Left ventricle myocardium inferior (tissue), 1 donor: ENCODE measurements at places on chromosomes 2 and 18.

- no peak for DNase-seq
Measured at GRCh38 chr2:80437959-80438358, 133.4 kb upstream of the LRRTM1 start.

GRCh38 chr2:26786207-26787028, 562 bp downstream of the CENPA start:
- DNase-seq, result no peak

DNA sequence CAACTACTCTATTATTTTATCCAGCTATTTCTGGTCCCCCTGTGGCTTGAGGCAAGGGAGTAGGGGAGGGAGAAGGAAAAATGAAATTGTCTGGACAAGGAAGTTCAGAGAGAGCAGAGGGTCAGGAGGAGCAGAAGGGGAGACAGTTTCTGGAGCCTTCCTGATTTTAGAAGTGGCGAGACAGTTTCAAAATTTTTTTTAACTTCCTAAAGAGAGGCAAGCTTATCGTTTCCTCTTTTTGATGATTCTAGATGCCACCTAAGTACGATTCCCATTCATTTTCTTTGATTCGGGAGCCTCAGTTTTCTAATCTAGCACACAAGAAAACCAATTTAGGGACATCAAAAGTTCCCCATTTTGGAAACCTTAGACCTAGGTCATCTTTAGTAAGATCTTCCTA, 96.9 kb upstream of the B3GNT2 start:
- no peak for DNase-seq

GRCh38 chr18:9726175-9726574, 18.1 kb downstream of the RAB31 start:
- DNase-seq, result no peak

- DNase-seq, result no peak
Measured at GRCh38 chr18:27301615-27302378, 116.7 kb upstream of the CHST9 start.

GRCh38 chr2:140539242-140539875, 1591.5 kb downstream of the LRP1B start:
- DNase-seq, result no peak

- no peak for DNase-seq
Measured at GRCh38 chr2:206445948-206446347, 2.6 kb downstream of the ADAM23 start.

GRCh38 chr2:191105082-191105481, 45.7 kb downstream of the STAT4 start:
- no peak for DNase-seq

GRCh38 chr2:219907011-219907365, 279.6 kb downstream of the SLC4A3 start:
- no peak for DNase-seq
